ENCODE measurements at places on chromosomes 16 and 17.

GRCh38 chr16:8788578-8789172, 8.8 kb downstream of the TMEM186 start:
- DNase-seq = no peak

DNA sequence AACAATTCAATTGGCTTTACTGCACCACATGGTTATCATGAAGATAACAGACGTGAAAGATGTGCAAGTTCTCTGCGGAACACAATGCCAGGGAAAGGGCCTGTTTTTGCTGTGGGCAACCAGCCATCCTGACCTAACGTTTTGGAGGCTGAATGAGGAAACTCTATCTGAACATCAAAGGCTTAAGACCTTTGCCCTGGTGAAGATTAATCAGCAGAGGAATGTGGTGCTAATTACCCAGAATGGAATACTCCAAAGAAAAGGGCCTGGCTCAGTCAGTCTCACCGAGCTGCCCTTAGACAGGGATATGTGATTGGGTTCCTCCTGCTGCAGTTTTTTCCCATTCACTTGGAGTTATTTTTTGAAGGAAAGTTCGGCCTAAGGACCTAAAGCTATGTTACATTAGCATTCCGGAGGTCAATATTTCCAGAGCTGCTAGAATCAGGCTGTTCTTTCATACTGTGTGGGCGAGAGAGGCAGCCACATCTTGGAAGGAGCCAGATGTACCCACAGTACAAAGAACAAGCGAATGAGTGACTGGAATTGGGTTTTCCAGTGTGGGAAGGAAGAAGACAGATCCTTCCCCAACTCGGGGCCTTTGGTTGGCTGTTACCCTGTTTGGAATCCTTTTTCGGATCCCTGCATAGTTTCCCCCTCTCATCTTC, 15.5 kb downstream of the ASIC2 start:
- DNase-seq = no peak

GRCh38 chr16:13421726-13422125, 498.2 kb upstream of the ERCC4 start:
- no peak for DNase-seq

GRCh38 chr16:12601290-12601900, 202.3 kb downstream of the CPPED1 start:
- no peak for DNase-seq

DNA sequence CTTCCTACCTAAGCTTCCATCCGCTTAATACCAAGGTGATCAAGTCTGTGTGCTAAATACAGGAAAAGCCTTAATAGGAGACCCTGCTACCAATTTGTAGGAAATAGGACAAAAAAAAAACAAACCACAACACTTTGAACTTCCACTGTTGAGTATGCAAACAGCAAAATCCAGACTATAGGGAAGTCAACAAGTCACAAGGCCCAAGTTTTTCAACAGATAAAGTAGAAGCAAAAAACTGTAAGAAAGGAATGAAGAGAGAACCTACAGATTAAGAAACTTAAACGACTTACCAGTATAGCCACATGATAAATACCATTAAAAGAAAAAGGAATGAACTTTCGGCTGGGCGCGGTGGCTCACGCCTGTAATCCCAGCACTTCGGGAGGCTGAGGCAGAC, 7.4 kb downstream of the USP22 start:
- DNase-seq = no peak

DNA sequence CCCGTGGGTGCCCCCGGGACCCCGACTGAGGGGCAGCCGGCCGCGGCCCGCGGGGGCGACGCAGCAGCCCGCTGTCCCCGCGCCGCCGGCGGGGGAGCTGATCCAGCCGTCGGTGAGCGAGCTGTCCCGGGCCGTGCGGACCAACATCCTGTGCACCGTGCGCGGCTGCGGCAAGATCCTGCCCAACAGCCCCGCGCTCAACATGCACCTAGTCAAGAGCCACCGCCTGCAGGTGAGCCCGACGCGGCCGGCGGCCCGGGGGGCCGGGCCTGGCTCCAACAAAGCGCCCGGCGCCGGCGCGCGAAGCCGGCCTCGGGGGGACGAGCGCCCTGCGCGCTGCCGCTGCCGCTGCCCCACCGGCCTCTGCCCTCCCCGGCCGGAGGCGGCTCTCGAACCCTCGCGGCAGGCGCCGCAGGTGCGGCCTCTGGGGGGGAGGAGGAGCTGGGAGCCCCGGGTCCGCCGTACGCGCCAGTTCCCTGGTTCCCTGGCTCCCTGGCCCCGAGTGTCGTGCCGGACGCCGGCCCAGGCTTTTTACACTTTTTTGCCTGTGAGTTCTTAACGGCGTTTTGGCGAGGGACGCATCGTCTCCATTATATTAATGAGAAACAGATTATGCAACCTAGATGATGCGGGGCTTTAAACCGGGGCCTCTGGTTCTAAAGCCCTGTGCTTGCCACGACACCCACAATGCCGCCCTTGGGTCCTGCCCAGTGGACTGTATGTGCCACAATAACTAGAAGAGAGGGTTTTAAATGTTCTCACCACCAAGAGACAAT, 521 bp downstream of the ATMIN start:
- no peak for DNase-seq

- no peak for DNase-seq
These were observed 12.0 kb upstream of the SRSF1 start for GRCh38 chr17:58019039-58019438.

DNA sequence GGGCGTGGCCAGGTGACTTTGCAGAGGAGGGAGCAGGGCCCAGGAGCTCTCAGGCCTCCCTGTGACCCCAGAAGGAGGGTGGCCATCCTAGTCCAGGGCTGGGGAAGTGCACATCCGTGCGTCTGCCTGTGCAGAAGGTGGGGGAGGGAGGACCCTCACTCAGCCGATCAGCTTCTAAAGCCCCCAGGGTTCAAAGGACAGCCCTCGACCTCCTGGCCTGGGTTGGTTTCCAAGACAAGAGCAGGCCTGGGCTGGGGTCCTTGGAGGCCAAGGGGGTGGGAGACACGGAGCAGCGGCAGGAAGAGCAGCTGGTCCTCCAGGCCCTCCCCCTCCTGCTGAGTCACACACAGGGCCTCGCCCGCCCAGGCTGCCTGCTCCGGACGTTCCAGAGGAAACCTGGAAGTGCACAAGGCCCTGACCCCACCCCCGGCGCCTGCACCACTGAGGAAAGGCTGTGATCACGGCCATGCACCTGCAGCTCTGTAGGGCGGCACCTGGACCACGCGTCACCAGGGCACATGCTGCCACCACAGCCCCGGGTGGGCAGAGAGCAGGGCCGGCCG, 67.1 kb upstream of the ZNF469 start:
- no peak for DNase-seq
